ENCODE measurements at places on chromosomes 3 and 15. TPM values are rescaled to one million over a fixed set of nuclear protein-coding genes. Genes with fewer than 3 reads are reported as not detected.

DNA sequence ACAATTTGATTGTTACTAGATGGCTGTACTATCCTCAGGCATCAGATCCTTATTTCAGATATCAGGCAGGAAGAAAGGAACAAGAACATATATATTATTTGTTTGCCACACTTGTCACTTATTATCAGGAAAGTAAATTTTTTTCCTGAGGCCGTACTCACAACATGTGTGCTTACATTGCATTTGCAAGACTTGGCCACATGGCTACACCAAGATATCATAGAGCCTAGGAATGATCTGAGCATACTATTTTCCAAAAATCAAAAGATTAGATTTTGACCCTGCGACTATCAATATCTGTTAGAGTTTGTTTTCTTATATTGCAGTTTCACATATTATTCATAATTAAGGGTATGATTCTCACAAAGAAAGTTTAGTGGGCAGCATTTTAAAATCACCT lies 426.2 kb upstream of the BCHE start:
- no peak for DNase-seq

DNA sequence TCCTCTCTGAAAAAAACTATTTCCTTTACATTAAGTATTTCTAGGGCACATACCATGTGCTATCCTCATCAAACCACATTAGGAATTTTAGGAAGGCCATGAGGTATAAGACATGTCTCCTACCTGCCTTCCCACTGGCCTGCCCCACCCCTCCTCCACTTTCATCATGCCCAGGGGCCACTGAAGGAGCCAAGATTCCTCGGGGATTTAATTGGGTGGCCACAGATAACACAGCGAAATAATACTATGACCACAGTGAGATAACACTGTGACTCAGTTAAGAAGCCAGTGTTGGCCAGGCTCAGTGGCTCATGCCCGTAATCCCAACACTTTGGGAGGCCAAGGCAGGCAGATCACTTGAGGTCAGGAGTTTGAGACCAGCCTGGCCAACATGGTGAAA lies 9.8 kb upstream of the BMF start:
- DNase-seq, result peak; percentile 41

Gene UBE2Q2
- polyA plus RNA-seq, result 55.7 TPM

- DNase-seq, result no peak
These were observed 189.6 kb upstream of the GRM7 start for GRCh38 chr3:6671363-6671762.

DNA sequence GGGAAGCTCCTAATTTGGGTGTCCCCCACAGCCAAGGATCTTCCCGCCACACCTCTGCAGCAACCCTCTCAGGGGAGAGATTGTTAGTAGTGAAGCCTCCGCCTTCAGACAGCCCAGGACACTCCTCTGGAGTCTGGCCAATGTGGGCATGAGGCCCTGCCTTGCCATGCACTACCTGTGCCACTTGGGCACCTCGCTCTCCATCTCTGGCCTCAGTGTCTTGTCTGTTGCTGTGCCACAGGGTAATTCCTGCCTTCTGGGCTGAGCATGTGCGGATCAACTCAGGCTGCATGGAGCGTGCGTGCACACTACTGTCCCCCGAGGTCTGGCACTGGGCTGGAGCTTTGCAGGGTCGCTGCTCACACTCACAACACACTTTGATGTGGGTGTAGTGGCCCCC lies 7.9 kb upstream of the MESP1 start:
- DNase-seq, result no peak

Gene AADACL2
- polyA plus RNA-seq, result not detected

DNA sequence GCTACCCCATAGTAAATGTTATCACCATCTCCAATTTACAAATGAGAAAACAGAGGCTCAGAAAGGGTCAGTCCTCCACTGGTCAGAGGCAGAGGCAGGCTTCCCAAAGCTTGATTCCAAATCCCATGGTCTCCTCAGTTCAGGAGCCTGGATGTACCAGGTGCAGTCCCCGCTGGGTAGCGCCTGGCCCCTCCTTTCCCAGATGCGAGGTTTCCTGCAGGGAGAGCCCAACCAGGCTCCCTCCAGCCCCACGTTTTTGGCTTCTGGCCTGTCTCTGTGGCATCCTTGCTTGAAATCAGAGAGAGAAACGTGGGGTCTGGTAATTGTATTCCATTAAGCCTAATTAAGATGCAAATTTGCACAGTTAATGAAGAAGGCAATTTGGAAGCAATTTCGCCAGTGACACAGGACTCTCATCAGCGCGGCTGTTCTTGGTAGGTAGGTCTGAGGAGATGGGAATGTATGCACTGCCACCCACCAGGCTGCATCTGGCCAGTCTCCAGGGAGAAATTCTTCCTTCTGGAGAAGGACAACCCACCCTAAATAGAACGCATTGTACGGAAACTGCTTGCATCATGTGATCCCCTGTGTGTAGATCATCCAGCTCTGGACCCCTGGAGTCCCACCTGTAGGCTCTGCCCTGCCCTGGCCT lies 50.5 kb downstream of the HRH1 start:
- DNase-seq, result peak; percentile 61

DNA sequence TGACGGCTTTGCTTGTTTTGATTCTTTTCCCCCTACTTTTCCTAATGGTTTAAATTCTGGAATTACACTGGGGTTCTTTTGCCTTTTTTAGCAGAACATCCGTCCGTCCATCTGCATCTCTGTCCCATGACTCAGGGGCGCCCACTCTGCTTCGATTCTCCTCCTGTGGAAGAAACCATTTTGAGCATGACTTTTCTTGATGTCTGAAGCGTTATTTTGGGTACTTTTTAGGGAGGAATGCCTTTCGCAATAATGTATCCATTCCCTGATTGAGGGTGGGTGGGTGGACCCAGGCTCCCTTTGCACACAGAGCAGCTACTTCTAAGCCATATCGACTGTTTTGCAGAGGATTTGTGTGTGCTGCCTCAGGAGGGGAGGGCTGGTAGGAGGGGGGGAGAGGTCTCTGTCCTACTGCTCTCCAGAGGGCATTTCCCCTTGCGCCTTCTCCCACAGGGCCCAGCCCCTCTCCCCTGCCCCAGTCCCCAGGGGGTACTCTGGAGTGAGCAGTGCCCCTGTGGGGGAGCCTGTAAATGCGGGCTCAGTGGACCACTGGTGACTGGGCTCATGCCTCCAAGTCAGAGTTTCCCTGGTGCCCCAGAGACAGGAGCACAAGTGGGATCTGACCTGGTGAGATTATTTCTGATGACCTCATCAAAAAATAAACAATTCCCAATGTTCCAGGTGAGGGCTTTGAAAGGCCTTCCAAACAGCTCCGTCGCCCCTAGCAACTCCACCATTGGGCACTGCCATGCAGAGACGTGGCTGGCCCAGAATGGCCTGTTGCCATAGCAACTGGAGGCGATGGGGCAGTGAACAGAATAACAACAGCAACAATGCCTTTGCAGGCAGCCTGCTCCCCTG lies 19.5 kb upstream of the BSN start:
- DNase-seq, result peak; percentile 39

- no peak for DNase-seq
These were observed 35.8 kb downstream of the CMTM8 start for GRCh38 chr3:32274306-32274705.

Gene WNT5A
- polyA plus RNA-seq, result 224 TPM

- peak; percentile 3 for DNase-seq
These were observed 195.0 kb downstream of the ZNF621 start for GRCh38 chr3:40719660-40720287.

DNA sequence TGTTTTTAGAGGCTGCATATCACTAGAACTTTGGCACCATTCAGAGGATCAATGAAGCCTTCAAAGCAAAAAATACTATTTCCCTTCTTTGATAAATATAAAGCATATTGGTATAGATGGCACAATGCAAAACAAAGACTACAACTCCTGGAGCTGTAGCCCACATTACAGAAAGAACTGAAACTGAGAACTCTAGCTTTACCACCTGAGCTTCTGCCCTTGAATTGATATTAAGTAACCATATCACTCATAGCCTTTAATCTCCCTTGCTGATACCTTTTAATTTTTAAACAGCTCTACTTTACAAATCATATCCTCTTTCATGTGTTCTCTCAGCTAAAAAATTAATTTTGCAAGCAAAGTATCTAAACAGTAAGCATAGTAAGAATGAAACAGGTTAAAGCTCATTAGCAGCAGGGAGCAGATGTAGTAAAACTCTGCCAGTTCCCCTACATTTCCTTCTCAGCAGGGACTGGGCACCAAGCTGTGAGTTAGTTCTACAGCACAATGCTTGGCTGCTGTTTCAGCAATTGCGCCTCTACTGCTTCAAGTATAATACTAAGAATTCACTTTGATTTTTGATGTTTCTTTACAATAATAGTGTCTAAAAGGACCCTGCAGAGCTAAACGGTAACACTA lies 97.9 kb upstream of the NANOGP8 start:
- DNase-seq, result no peak

GRCh38 chr3:52801839-52802238 lies 7.2 kb downstream of the ITIH3 start:
- DNase-seq, result peak; percentile 31

Gene KNL1
- 3.9 TPM for polyA plus RNA-seq

Gene NOX5
- polyA plus RNA-seq, result 0.17 TPM

DNA sequence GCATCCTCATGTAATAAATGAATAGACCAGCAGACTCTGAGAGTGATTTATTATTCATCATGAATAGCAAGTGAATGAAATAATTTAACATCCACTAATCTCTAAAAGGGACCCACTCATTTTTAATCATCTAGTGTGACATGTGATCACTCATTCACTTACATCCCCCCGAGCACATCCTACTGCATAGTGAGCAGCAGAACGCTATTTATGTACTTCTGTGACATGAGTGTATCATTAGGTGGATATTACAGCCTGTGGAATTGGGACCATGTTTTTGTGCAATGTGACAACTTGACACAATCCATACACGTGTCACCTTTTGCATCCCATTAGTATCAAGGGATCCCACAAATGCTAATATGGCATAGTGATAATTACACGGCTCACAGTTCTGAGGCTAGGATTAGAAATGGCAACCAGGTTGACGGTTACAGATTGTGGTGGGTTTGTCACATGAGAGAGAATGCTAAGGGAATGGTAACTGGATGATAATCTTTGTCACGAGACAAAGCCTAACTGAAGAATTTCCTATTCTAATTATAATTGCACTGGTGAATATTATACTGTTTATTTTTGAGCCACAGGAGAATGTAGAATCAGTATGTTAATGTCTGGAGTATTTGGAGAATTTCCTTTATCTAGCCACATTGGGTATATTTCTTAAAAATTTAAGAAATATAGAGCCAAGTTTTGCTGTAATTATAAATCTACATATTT lies 595.2 kb upstream of the TBL1XR1 start:
- peak; percentile 66 for DNase-seq

DNA sequence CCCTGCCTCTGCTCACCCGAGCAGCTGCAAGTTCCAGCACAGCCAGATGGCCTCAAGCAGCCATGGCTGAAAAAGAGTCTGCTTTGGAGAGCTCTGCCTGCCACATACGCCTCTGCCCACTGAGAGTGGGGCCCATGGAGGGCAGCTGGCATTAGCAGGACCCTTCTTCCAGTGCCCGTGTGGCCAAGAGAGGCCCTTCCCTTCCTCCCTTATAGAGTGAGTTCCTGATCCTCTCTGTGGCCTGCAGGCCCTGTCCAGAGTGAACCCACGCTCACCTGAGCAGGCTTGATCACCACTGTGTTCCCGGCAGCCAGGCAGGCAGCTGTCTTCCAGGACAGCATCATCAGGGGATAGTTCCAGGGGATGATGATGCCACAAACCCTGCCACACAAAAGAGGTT lies 41.4 kb upstream of the SLC41A3 start:
- DNase-seq, result no peak

Gene SMCO1
- not detected for polyA plus RNA-seq

Gene SAXO2
- 0.58 TPM for polyA plus RNA-seq

Gene IL12A
- polyA plus RNA-seq, result 5.5 TPM

DNA sequence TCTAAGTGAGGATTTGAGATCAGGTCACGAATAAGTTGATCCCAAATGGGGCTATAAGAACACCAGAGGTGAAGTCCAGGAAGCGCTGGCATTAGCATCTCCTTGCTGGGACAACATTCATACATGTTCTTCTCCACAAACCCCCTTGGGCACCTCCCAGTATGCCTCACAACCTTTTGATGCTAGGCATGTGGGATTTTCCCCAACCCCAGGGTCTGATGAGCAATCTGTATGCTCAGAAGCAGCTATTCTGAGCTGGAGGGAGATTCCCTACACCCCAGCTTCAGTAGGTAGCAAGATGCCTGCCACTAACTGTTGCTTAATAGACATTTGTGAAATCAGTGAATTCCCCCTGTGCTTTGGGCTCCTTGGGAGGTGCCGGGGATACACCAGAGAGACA lies 32.2 kb downstream of the SLC6A11 start:
- DNase-seq, result no peak

Gene LTF
- not detected for polyA plus RNA-seq

GRCh38 chr3:186210852-186211500 lies 102.1 kb upstream of the ETV5 start:
- DNase-seq, result no peak

Gene TMIE
- 0.27 TPM for polyA plus RNA-seq

DNA sequence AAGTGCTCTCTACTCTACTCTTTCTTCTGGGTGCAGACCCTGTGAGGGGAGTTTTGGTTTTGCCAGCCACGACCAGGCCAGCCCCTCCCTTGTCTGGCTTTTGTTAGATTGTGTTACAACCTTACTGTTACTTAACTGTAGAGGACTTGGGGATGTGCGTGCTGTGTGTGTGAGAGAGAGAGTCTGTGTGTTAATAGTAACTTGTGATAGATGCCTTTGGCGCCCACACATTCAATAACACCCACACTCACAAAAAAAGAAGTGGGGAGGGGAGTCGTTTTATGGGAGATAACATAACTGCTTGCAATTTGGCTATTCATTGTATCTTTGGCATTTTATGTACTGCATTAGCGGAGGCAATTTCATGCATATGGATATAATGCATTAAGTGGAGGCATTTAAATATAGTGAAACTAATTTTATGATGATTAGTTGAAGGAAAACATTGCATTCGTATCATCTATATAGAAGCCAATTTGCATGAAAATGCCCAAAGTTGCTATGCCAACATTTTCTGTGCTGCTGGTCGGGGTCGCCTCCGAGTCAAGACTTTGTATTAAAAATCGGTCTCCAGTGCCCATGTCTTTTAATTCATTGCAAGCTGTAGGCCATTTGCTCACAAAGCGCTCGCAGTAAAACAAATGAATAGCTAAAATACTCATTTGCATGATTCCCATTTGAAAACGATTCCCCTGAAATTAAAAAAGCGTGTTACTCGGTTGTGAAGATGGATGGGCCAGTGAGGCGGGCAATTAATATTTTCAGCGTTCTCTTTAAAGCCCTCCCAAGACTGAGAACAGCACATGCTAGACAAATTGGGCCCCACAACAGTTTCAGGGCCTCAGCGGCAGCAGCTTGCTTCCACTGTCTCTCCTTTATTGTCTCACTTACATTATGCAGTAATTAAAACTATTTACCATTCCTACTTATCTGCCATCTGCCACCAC lies 158.5 kb upstream of the SMAD3 start:
- no peak for DNase-seq

Gene LRRK1
- polyA plus RNA-seq, result 3.8 TPM

GRCh38 chr15:50051811-50052419 lies 67.1 kb downstream of the ATP8B4 start:
- peak; percentile 76 for DNase-seq

DNA sequence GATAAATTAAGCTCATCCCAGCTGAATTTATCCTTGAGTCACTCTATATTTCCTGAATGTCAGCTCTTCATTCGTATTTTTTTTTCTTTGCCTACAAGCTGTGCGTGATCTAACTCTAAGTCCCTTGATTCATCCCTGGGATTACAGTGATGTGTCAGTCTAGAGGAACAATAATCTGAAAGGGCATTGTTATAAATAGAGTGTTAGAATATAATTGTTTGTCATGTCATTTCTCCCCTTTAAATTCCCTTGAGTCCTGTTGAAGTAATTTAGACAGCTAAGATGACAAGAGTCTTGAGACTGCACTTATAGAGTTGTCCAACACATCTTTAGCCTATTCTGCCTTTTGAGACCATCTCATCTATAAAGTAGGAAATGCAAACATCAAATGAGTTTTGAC lies 621.8 kb downstream of the ZIC1 start:
- DNase-seq, result no peak
